Daoy (cell line): ENCODE measurements at places on chromosomes 7 and 10. TPM values are rescaled to one million over a fixed set of nuclear protein-coding genes. Genes with fewer than 3 reads are reported as not detected.

GRCh38 chr7:141272417-141272816 lies 198.6 kb downstream of the TMEM178B start:
- no peak for DNase-seq

DNA sequence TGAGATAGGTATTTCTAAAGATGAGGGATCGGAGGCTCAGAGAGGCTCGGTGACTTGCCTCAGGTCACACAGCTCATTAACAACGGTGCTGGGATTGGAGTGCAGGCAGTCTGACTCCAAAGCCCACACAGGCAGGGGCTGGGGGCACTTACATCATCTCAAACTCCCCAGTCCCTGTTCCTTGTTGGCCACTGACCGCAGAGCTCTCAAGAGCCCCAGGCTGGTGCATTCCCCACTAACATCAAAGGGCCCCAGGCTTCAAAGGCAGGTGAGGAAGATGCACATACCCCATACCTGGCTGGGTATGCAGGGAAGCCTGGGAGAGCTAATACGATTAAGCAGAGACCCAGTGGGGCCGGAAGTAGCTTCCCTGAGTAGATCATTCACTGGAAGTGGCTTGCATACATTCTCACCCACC lies 13.7 kb upstream of the NODAL start:
- DNase-seq = no peak

- DNase-seq = no peak
These were observed 126.5 kb upstream of the ZNF438 start for GRCh38 chr10:31158011-31158658.

DNA sequence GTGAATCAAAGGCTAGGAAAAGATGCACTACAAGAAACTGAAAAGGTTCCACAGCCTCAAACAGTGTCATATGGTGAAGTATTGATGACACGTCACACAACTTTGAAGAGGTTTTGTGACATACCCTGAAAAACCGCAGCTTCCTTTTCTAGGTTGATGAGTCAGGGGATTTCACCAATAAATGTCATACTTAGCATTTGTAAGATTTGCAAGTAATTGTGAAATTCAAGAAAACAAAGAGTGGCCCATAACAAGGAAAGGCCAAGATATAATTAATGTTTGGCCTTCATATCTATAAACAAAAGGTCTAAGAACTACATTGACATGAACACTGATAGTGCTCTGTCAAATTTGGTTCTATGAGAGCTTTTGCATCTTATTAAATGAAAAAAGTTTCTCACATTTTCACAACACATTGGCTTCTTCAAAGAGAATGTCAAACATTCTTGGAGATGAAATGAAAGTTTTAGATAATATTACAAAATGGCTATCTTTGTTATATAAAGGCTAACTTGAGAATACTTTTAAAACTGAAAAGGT lies 62.0 kb upstream of the NAMPT start:
- peak; percentile 92 for DNase-seq

The ACSM6 gene
- not detected in 2 replicates for total RNA-seq

The OR2A1 gene
- 0.17 TPM in 1 of 2 replicates, not detected in the other for total RNA-seq

The WNT8B gene
- not detected in 2 replicates for total RNA-seq

The MBL2 gene
- not detected in 2 replicates for total RNA-seq
